ENCODE measurements at places on chromosomes 11 and 22.

- no peak for DNase-seq
Measured at GRCh38 chr11:118186346-118187107, 10.1 kb upstream of the SCN2B start.

DNA sequence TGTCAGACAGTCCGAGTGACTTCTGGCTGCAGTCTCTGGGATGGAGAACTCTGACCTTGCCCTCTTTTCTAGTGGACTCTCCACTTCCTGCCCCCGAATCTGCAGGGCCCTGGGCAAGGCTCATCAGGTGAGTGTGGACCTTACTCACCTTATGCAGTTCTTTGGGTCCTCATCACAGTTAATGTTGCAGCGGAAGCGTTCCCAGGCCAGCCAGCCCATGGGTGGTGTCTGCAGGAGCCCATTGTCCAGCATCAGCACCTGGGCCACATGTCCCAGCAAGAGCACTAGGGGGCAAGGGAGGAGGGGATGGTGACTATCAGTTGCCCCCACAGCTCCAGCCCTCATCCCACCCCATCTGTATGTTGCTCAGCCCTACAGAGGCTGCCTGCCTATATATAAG, 2.3 kb downstream of the NAGA start:
- DNase-seq: no peak

DNA sequence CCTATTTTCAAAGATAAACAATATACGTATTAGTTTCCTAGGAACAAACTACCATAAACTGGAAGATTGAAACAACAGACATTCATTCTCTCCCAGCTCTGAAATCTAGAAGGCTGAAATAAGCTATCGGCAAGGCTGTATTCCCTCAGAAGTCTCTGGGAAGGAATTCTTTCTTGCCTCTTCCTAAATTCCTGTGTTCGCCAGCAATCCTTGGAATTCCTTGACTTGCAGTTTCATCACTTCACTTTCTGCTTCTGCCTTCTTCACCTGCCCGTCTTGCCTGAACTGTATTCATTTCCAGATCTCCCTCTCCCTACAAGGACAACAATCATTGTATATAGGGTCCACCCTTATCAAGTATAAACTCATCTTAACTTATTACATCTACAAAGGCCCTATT, 17.7 kb upstream of the PRDM10 start:
- no peak for DNase-seq

GRCh38 chr11:2272228-2272945, 2.0 kb upstream of the ASCL2 start:
- no peak for DNase-seq

Measured in NCI-H1092 treated with DMSO at 0.1 percent for 48 hours (cell line).